ENCODE measurements at places on chromosomes 11 and 22.

GRCh38 chr22:35393116-35394010, 6.6 kb upstream of the MCM5 start:
- no peaks in the 10 kb centered on the region for H3K27me3 ChIP-seq
- DNase-seq: no peak
- H3K36me3 ChIP-seq: no peaks in the 10 kb centered on the region
- H3K4me1 ChIP-seq: peaks cover 18% of the 10 kb centered on the region

DNA sequence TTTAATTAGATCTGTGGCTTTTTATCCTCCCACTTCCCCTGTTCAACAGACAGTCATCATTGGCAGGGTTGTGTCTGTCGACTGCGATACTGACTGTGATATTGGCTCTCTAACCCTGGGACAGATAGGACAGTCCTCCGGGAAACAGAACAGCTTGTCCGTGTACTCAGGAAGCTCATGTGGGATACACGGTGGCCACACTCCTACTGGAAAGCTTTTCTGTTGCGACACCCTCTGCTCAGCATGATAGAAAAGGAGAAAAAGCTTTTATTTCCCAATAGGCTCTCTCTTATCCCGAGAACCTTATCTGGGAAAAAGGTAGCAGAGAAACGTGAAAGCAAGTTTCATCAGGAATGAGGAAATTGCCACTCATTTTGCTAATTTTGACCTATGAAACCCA, 60.4 kb upstream of the HSPA8 start:
- no peak overlapping the region for H3K27ac ChIP-seq
- no peak for DNase-seq
- H3K4me3 ChIP-seq: no peak overlapping the region
- H3K27me3 ChIP-seq: no peaks in the 10 kb centered on the region

- no peak overlapping the region for H3K4me3 ChIP-seq
- no peak overlapping the region for H3K27ac ChIP-seq
- DNase-seq: no peak
- no peaks in the 10 kb centered on the region for H3K36me3 ChIP-seq
- H3K27me3 ChIP-seq: no peaks in the 10 kb centered on the region
- H3K4me1 ChIP-seq: no peaks in the 10 kb centered on the region
Measured at GRCh38 chr11:120022617-120023016, 115.3 kb downstream of the TRIM29 start.

DNA sequence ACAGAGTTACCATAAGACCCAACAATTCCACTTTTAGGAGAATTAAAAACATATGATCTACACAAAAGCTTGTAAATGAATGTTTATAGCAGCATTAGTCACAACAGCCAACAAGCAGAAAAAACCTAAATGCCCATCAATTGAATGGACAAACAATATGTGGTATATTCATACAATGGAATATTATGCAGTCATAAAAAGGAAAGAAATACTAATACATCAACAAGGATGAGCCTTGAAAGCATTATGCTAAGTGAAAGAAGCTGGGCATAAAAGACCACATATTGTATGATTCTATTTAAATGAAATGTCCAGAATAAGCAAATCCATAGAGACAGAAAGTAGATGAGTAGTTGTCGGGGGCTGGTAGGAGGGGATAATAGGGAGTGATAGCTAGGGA, 5.0 kb downstream of the MPZL2 start:
- H3K4me1 ChIP-seq: peaks cover 14% of the 10 kb centered on the region
- no peak for DNase-seq
- no peak overlapping the region for H3K27ac ChIP-seq
- H3K36me3 ChIP-seq: no peaks in the 10 kb centered on the region

GRCh38 chr22:30287648-30288418, 1.5 kb downstream of the CASTOR1 start:
- H3K4me3 ChIP-seq: no peak overlapping the region
- peaks cover 49% of the 10 kb centered on the region for H3K4me1 ChIP-seq
- peaks cover 8% of the 10 kb centered on the region for H3K36me3 ChIP-seq

- peaks cover 2% of the 10 kb centered on the region for H3K27me3 ChIP-seq
- no peaks in the 10 kb centered on the region for H3K36me3 ChIP-seq
- no peak overlapping the region for H3K27ac ChIP-seq
- H3K4me1 ChIP-seq: no peaks in the 10 kb centered on the region
- no peak overlapping the region for H3K4me3 ChIP-seq
Measured at GRCh38 chr11:69873166-69874077, 54.2 kb upstream of the FGF3 start.

DNA sequence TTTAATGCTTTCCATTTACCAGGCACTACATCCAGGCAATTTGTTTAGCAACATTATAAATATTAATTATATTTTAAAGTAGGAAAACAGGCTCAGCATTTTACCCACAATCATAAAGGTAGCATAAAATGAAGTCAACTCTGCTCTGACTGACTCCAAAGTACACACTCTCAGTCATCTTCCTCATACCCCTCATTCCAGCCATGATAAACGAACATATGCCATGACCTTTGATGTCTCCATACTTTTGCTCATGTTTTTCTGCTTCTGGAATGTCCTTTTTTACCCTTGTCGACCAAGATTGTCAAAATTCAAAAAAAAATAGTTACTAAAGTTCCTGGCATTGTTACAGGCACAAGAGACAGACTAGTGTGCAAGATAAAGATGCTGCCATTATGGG, 77.7 kb upstream of the SOX6 start:
- no peaks in the 10 kb centered on the region for H3K36me3 ChIP-seq
- no peaks in the 10 kb centered on the region for H3K4me1 ChIP-seq
- no peaks in the 10 kb centered on the region for H3K27me3 ChIP-seq
- no peak overlapping the region for H3K4me3 ChIP-seq
- no peak overlapping the region for H3K27ac ChIP-seq
- no peak for DNase-seq

- no peaks in the 10 kb centered on the region for H3K4me1 ChIP-seq
- no peaks in the 10 kb centered on the region for H3K36me3 ChIP-seq
- no peak overlapping the region for H3K27ac ChIP-seq
Measured at GRCh38 chr22:19565382-19566278, 41.4 kb upstream of the CLDN5 start.
